CMK (cell line): ENCODE measurements at places on chromosomes 12 and 14.

GRCh38 chr12:19239616-19240234 is 110.2 kb downstream of the PLEKHA5 start:
- no peak for DNase-seq

DNA sequence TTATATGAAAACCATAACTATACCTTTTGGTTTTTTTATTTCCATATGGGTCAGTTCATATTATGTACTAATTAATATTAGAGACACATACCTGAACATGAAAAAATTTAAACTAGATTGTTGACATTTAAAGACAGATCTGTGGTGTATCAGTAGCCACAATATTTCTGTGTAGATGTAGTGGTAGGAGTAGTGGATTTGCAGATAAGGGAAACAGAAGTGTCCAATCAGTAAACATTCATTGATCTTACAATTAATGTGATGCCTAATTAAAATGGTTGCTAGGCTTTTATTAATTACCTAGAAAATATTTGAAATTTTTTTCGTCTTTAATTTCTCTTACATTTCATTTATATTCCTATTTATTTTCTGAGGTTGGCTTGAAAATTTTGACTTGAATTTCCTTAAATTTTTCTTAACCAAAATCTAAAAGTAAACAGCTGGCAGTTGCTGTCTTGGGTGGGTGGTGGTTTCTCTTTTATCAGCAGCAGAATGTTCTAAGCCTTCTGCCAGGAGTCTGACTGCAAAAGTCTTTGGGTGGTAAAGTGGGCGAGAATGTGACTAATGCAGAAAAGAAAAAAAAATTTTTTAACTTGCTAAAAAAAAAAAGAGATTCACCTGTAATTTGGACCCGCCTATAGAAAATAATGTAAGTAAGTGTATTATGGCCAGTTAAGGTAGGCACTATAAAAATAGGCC is 2.4 kb downstream of the FGFR1OP2 start:
- DNase-seq, result no peak

GRCh38 chr12:110998165-110998564 is 77.8 kb upstream of the MYL2 start:
- no peak for DNase-seq

GRCh38 chr14:30607156-30607780 is 14.9 kb upstream of the SCFD1 start:
- no peak for DNase-seq

DNA sequence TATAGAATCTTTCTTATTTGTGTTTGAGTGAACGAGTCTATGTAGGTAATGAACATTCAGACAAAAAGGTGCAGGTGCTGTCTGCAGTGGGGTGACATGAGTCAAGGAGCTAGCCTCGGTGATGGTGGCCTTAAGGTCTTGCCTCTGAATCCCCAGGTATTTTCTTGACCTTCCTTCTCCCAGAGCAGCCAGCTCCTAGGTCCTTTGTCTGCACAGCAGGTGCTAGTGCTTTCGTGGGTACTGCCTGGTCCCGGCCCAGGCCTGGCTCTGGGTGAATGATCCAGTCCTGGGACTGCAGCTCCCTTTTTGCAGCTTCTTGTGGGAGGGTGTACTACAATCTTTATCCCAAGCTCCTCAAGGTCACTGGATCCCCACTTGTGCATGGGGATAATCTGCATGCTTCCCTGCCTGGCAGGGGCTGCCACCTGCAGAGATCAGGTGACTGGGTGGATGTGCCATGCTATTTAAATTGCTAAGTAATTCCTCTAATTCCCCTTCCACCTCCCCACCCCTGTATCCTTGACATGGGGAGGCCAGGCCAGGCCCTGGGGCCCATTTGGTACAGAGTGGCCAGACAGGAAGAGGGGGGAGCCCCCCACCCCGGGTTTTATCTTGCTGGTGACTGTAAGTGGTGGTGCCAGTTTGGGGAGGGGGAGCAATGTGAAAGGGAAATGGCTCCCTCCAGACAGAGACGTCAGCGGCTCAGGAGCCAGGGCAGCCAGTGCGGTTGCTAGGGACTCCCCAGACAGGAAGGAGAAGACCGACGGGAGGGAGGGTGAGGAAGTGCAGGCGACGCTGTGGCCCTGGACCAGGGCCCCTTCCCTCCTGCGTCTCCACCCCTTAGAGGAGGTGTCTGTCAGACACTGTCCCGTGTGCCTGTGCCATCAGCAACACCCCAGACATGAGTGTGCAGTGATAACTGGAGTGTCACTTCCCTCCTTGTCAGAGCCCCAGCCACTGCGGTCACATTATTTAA is 6.7 kb downstream of the VASH1 start:
- DNase-seq, result peak; percentile 96

DNA sequence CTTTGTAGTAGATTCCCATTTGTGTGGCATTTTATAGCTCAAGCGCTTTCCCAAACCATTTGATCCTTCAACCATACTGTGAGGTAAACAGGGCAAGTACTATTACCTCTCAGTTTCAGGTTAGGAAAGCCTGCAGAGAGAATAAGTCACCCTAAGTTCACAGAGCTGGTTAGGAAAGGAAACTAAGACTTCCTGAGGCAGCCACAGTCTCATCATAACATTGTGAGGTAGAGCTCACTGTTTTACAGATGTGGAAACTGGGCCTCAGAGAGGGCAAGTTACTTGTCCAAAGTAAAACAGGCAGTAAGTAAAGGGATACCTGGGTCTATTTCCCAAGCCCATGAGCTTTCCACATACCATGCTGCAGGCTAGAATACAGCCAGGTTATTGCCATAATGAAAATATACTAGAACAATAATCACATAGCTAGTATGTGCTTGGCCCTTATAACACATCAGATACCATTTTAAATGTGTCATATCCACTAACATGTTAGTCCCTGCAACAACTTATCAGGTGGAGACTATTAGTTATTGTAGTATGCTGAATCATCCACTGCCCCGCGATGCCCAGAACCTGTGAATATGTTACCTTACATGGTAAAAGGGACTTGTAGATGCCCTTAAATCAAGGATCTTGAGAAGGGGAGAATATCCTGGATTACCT is 150.9 kb upstream of the GRIP1 start:
- DNase-seq, result no peak

DNA sequence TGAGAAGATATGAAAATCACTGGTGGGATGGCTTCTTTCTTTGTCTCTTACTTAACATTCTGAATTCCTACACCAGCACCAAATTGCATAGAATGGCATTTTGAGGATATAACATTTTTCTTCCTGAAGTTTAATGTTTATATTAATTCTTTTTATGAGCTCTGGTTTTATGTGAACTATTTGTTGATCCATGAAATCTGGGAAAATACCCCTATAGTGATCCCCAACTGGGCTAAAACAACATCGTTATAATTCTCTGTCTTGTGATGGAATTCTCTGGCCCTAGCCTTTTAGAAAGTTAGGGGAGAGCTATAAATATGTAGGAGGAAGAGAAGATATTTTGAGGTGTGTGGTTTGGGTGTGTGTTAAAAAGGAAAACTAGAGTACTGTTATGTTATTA is 29.2 kb downstream of the PELI2 start:
- no peak for DNase-seq

- DNase-seq, result no peak
Measured at GRCh38 chr12:20189767-20190166, 178.6 kb upstream of the PDE3A start.

DNA sequence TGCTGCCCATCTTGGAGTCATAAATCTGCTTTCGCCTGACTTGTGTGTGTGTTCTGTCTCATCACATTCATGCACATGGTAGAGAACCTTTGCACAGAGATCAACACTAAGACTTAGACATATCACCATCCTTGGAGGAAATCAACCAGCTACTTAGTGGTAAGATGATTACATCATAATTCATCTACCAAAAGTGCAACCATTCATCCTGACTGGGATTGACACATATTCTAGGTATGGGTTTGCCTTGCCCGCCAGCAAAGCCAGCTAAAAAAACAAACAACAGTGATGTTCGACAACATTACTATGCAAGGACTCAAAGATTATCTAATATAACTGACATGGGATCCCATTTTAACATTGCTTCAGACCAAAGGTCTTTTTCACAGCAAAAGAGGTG is 228.7 kb downstream of the NUAK1 start:
- no peak for DNase-seq

DNA sequence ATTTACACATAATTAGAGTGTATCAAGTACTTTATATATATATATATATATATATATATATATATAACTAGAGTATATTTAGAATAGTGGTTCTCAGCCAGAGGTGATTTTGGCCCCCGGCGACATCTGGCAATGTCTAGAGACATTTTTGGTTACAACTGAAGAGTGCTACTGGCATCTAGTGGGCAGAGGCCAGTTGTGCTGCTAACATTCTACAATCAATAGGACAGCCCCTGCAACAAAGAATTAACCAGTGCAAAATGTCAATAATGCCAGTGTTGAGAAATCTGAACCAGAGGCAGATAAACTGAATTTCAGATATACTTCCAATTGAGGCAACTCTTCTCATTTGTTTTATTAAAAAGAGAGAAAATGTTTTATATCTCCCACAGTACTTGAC is 8.9 kb downstream of the GTF2A1 start:
- no peak for DNase-seq

GRCh38 chr12:57149245-57149900 is 2.0 kb upstream of the LRP1-AS start:
- DNase-seq, result no peak

DNA sequence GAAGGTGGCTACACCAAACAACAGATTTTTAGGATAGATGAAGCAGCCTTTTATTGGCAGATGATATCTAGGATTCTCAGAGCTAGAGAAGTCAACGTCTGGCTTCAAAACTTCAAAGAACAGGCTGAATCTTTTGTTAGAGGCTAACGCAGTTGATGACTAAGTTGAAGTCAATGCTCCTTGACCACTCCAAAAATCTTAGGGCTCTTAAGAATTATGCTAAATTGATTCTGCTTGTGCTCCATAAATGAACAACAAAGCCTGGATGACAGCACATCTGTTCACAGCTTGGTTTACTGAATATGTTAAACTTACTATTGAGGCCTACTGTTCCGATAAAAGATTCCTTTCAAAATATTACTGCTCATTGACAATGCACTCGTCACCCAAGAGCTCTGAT is 13.0 kb upstream of the CDKN3 start:
- no peak for DNase-seq

- DNase-seq, result no peak
Measured at GRCh38 chr12:57603815-57604453, 690 bp upstream of the DTX3 start.

DNA sequence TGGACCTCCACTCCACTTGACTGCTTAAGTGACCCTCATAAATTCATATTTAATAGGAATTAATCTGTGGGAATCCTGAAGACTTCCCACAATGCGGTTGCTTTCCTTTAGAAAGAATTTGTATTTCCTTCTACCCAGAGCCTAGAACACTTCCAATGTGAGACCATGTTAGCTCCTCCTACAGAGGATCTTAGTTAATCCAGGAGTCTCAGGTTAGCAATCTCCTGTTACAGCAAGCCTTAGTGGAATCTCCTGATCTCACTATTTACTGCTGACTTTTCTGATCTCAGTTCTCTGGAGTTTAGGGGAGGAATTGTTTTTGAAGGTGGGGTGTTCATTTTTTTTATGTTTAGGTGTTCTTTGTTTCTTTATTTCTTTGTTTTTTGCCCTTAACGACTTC is 186.0 kb downstream of the SLC25A21 start:
- no peak for DNase-seq

DNA sequence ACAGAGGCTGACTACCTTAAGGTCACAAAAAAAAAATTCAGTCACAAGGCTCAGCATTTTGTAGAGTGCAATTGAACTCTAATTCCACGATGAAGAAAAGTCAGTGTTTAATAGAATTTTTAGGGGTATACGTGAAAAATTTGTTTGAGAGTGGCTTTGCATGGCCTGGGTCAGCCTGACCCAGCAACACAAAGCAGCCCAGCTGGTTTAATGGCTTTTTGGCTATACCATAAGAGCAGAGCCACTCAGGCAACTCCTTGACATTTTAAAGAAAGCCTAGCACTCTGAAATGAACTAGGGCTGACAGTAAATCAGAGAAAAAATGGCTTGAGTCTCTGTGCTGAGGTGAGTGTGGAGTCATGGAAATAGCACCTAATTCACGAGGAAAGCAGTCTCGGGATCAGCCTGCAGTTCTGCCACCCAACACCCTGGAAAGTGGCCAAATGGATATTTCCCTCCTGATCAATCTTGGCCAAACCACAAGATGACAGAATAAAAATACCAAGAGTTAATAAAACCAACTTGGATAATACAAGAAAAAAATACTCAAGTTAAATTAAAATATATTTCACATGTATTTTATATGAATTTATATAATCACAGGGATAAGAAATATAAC is 59.5 kb downstream of the GALNT4 start:
- DNase-seq, result no peak

GRCh38 chr12:130713581-130713991 is 2.5 kb downstream of the RIMBP2 start:
- DNase-seq, result no peak

DNA sequence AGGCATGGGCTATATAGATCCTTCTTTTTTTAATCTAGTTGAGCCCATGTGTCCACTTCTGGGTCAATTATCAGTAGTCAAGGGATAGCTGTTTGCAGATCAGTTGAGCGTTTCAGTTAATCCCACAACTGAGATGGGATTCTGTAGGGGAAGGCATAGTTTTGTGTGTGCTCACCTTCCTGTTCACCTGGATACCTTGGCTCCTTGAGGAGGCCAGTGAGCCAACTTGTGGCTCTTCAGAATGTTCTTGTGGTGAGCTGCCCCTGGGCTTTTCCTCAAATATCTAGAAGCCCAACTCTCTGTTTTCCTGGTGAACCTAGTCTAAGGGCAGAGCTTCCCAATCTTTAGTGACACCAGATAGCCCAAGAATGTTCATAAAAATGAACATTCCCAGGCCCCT is 302.9 kb upstream of the TBX3 start:
- DNase-seq, result no peak

- no peak for DNase-seq
Measured at GRCh38 chr12:88729196-88729595, 148.9 kb upstream of the KITLG start.

DNA sequence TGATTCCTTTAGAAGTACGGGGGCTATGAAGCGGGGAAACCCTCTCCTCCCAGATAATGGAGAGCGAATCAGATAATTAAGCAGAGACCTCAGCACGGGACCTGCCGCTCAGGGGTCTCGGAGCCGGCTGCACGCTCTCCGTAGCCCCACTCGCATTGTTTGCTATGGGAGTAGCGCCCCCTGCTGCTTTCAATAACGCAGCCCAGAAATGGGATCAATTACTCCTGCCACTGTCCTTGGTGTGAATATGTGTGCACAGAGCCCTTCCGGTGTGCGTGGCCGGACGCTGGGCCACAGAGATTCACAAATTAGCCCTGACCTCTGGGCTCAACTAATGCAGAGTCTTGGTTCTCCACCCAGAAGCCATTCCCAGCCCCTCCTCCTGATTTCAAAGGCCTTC is 76.4 kb upstream of the TMEM132C start:
- DNase-seq, result no peak

- DNase-seq, result peak; percentile 80
Measured at GRCh38 chr14:22448035-22448904, 140.8 kb downstream of the DAD1 start.

DNA sequence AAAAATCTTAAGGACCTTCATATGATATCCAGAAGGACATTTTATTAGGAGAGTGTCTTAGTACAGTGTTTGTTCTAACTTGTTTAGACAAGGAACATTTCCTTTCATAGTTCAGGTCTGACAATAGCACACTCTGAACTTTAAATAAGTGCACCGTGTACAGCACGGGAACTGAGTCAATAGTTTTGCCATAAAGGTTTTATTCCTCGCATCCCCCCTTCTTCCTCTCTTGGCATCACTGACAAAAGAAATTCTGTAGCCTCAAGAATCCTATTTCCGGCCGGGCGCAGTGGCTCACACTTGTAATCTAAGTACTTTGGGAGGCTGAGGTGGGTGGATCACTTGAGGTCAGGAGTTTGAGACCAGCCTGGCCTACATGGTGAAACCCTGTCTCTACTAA is 58.3 kb downstream of the TMCC3 start:
- DNase-seq, result no peak

- no peak for DNase-seq
Measured at GRCh38 chr12:65955452-65955851, 131.2 kb downstream of the HMGA2 start.
